ENCODE measurements at places on chromosomes 5 and 9. TPM values are rescaled to one million over a fixed set of nuclear protein-coding genes. Genes with fewer than 3 reads are reported as not detected.

Gene GABRB2
- not detected for total RNA-seq

Gene FOXD4L5
- 0.13 TPM for total RNA-seq

Gene IFNE
- not detected for total RNA-seq

DNA sequence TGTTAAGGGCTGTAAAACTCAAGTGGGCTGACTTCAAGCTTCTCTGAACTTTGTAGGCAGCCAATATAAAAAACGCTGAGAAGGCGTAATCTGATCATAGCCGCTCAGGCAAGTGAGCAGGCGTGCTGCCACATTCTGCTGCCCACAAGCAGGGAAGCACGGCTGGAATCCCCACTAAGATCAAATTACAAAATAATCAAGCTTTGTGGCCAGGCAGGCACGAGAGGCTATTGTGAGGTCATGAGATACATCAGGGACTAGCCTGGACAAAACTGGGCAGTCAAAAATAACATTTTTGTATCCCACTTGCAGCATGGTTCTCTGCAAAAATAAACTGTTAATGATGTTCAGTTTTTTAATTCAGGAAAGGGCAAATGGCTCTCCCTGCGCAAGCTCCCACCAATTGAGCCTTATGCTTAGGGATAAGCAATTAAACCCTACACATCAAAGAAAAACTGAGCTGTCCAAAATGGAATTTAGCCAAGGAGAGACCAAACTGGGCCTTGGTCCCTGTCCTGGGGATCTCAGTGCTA lies 64.0 kb downstream of the POU5F2 start:
- ATAC-seq = no peak

DNA sequence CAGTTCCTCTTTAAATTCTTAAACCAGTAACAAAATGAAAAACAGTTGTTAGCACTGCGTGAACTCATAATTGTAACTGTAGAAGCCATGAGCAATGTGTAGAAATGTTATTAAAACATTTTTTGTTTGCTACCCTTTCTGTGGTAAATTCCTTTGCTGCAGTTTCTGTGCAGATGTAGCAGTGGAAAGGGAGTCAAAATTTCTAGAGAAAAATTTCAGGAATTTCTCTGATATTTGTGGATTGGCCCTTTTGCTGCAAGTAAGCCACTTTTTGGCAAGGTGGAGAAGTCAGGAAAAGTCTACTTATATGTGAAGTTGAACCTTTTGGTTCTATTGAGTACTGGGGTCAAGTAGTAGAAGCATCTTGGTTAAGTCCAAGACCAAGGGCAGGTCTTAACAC lies 10.1 kb downstream of the FBXL7 start:
- no peak for ATAC-seq

Gene UBE2QL1
- total RNA-seq = not detected

- no peak for ATAC-seq
Observed at GRCh38 chr5:107964722-107965121, 294.0 kb upstream of the EFNA5 start.

Gene SLC6A7
- total RNA-seq = not detected

Gene PDE6A
- not detected for total RNA-seq

Gene PIP5K1B
- 0.37 TPM for total RNA-seq

DNA sequence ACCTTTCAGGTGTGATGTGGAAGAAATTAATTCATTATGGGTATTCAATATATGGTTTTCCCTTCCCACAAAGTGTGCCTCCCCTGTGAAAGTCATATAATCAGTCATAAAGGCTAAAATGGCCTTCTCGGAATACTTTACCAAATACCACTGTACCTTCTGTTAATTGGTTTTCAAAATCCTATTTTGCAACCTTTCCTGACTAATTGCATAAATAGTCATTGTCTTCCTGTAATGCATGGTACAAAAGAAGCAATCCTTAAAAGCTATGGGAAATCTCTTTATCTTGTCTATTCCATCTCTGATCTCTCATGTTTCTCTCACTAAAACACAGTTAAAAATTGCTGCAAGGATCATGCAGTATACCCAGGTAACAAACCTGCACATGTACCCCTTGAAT lies 44.3 kb upstream of the UGCG start:
- no peak for ATAC-seq

DNA sequence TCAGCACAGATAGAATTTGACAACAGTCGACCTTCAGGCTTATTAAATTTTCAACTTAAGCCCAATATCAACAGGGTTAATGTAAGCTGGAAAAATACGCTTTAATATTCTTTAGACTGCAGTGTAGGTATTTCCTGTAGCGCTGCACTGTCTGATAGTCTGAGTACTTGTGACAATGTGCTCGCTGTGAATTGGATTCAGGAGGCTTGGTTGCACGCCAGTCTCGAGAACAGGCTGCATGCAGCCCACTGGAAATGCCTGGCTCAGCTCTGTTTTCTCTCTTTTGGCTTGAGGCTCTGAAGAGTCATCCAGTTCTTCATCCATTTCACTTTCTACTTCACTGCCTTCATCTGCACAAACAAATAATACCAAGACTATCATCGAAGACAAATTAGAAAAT lies 300.9 kb downstream of the RFX3 start:
- ATAC-seq = no peak

GRCh38 chr5:124639095-124639665 lies 107.3 kb downstream of the ZNF608 start:
- no peak for ATAC-seq

- no peak for ATAC-seq
Observed at GRCh38 chr5:167207081-167207480, 1084.4 kb upstream of the WWC1 start.

DNA sequence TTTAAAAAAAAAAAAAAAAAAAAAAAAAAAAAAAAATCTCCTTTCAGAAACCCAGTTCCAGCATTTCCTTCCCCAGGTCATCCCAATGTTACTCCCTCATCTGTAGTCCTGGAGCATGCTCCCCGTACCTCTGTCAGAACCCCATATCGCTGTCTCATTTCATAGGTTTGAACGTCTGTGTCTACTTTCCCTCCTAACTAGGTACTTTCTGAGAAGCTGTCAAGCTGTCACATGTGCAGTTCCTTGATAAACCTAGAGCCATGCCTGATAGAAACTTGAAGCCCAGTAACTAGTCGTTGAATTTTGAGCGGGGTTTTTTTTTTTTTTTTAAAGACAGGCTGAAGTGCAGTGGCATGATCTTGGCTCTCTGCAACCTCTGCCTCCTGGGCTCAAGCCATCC lies 15.6 kb downstream of the EXOSC3 start:
- ATAC-seq = no peak

DNA sequence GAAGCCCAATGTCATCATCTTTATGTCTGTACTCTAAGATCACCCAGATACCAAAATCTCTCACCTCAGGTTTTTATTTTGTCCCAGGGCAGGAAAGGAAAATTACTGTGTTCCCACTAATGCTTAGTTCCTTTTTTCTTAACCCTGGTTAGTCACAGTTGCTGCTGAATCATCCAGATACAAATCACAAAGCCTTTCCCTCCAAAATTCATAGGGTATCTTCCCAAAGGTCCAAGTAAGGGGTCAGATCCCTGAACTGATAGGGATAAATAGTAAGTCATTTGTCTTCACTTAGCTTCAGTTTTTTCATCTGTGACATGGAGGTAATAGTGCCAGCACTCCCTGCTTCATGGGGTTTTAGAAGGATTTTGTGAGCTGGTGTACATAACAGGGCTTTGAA lies 2.2 kb downstream of the PLCXD3 start:
- ATAC-seq = no peak

Gene CATSPER3
- 0.50 TPM for total RNA-seq

- ATAC-seq = no peak
Observed at GRCh38 chr9:129493002-129493705, 127.7 kb downstream of the C9orf50 start.

GRCh38 chr9:137453643-137454081 lies 5.5 kb downstream of the NSMF start:
- peak; percentile 75 for ATAC-seq

DNA sequence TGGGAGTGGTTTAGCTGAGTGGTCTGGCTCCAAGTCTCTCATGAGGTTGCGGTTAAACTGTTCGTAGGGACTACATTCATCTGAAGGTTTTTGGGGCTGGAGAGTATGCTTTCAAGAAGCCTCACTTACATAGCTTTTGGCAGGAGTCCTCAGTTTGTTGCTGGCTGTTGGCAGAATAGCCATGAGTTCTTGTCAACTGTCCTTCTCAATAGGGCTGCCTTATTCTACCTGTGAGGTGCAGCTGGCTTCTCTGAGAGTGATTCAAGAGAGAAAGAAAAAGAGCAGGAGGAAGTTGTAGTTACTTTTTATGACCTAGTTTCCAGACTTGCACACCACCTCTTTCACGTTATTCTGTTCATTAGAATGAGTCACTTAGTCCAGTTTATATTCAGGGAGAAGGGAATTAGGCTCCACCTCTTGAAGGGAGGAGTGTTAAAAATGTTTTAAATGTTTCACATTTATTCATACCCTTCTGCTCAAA lies 33.2 kb downstream of the YTHDC2 start:
- peak; percentile 93 for ATAC-seq

Gene GADD45G
- 11.7 TPM for total RNA-seq

DNA sequence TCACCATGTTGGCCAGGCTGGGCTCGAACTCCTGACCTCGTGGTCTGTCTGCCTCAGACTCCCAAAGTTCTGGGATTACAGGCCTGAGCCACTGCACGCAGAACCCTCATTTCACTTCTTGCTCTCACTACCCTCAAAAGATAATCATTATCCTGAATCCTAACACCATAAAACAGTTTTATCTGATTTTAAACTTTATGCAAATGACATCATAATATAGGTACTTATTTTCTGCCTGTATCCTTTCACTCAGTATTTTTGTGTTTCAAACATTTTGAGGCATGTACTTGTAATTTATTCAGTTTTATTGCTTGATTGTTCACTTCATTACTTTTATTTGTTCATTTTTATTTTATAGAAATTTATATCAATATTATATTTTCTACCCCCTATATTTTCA lies 719.2 kb upstream of the ARRDC3 start:
- no peak for ATAC-seq

Gene IFNA10
- total RNA-seq = not detected

DNA sequence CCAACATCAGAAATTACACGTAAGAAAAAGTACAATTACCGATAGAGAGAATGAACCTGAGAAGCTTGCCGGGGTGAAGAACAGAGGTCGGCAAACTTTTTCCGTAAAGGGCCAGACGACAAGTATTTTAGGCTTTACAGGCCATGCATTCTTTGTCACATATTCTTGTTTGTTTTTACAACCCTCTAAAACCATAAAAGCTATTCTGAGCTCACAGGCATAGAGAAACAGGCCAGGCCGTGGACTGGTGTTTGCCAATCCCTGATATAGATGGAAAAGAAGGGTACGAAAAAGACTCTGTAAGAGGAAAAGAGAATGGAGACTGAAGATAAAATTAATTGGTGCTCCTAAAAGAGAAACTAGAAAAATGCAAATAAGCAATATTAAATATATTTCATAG lies 15.4 kb downstream of the SFXN1 start:
- ATAC-seq = no peak

DNA sequence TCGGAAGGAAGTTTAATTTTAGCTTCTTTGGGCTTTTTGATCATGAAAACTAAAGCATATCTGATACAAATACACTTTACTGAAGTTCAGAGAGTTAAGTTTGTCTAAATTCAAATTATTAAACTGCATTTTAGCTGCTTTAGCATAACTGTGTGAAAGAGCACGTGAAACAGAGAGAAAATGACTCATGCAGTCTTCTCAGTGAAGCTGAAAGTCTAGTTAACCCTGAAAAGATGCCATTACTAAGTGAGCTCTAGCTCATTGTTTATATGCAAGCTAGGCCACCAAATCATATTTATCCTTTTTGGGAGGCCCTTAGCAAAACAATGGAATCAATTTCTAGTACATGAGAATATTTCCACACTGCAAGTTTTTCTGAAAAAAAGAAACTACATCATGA lies 27.6 kb downstream of the TPD52L3 start:
- peak; percentile 92 for ATAC-seq

Gene PCDHB2
- total RNA-seq = 0.06 TPM

Gene LCN6
- total RNA-seq = not detected

GRCh38 chr9:105173306-105173705 lies 71.1 kb upstream of the SLC44A1 start:
- ATAC-seq = no peak

GRCh38 chr5:38755181-38755580 lies 90.6 kb upstream of the OSMR start:
- no peak for ATAC-seq

Gene C6
- not detected for total RNA-seq

DNA sequence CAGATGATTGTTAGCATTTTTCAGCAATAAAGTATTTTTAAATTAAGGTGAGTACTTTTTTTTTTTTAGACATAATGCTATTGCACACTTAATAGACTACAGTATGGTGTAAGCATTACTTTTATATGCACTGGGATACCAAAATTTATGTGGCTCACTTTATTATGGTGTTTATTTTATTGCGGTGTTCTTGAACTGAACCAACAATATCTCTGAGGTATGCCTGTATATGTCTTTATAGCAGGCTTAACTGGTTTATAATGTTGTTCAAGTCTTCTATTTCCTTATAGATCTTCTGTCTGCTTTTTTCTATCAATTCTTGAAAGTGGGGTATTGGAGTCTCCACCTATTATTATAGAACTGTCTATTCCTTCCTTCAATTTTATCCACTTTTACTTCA lies 18.0 kb downstream of the ZBTB43 start:
- ATAC-seq = no peak

DNA sequence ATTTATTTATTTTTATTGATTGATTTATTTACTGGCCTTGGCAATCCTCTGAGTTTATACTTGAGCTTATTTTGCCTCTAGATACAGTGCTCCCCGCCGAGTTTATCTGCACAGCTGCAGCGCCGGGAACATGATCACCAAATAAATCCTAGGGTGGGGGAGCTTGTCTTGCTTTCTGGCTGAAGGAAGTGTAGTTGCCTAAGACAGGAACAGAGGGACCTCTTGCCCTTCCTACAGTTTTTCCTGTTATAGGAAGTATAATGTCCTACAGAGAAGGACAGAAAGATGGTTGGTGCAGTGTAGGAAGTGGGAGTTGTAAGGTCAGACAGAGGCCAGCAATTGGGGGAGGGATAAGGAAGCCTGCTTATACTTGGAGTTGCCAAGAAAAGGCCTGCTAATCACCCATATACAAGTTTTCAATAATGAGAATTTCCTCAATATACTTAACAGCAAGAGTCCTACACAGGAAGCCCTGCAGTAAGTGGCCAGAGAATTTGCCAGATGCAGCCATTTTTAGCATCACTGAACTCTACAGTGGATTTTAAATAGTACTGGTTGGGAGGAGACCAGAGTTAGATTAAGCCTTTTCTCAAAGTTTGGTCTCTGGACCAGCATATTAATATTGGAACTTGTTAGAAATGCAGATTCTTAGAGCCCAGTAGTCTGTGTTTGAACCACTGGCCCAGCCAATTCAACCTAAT lies 7.7 kb downstream of the AOPEP start:
- ATAC-seq = no peak

Gene BAAT
- total RNA-seq = 0.08 TPM

DNA sequence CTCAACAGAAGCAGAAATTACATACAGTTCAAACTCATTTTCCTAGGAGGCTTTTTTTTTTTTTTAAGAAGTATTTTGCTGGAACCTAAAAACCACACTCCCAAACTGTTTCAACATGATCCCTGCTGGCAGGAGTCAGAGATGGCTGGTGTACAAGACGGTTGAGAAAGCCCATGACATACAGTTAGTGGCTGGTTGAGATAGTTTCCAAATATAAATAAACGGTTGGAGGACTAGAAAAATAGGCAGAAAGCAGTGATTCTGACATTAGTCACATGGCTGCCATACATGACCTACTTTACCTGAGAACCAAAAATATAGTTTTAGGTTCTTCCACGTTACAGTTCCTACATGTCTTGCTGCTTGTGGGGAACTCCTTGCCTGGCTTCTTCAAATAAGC lies 31.7 kb upstream of the BASP1 start:
- ATAC-seq = no peak

Gene C7
- total RNA-seq = not detected

All from activated T-helper 17 cell treated with anti-CD3 and anti-CD28 coated beads, Interleukin-2, amount 50 U/mL, for 72 hours (primary cell).